ENCODE measurements at places on chromosomes 5 and 9.

- no peak for DNase-seq
These were observed 100.5 kb upstream of the PRRC1 start for GRCh38 chr5:127416906-127417305.

- peak; percentile 70 for DNase-seq
These were observed 95.7 kb downstream of the ANKH start for GRCh38 chr5:14775857-14776256.

- no peak for DNase-seq
These were observed 85.2 kb downstream of the AUH start for GRCh38 chr9:91276513-91276912.

DNA sequence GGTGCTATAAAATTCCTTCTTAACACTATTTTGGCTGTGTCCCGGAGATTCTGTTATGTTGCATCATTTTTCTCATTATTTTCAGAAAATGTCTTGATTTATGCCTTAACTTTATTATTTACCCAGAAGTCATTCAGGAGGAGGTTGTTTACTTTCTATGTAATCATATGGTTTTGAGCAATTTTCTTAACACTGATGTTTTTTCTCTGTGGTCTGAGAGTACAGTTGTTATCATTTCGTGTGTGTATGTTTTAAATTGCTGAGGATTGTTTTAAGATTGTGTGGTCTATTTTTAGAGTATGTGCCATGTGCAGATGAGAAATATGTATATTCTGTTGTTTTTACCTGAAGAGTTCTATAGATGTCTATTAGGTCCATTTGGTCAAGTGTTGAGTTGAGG, 498.1 kb upstream of the ZNF608 start:
- DNase-seq = no peak

DNA sequence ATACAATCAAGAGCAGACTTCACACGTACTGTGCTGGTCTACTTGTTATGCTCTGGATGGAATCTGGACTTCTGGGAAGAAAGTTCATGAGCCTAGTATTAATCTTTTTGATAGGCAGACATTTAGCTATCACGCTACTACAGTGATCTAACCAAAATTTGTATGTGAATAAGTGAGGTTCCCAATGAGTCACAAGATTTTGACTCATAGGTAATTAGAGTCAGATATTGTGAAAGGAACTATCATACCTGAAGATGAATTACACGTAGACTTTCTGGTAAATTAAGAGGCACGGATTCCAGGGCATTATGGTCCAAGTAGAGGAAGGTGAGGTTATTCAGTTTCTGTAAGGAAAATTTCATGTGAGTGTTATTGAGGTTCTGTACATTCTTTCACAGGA, 18.4 kb downstream of the OGN start:
- DNase-seq = no peak

- no peak for DNase-seq
These were observed 192.1 kb downstream of the TSSK1B start for GRCh38 chr5:113242481-113243348.

GRCh38 chr9:98870782-98871557, 63.5 kb downstream of the GALNT12 start:
- peak; percentile 70 for DNase-seq
